ENCODE measurements at places on chromosomes 3 and 15.

DNA sequence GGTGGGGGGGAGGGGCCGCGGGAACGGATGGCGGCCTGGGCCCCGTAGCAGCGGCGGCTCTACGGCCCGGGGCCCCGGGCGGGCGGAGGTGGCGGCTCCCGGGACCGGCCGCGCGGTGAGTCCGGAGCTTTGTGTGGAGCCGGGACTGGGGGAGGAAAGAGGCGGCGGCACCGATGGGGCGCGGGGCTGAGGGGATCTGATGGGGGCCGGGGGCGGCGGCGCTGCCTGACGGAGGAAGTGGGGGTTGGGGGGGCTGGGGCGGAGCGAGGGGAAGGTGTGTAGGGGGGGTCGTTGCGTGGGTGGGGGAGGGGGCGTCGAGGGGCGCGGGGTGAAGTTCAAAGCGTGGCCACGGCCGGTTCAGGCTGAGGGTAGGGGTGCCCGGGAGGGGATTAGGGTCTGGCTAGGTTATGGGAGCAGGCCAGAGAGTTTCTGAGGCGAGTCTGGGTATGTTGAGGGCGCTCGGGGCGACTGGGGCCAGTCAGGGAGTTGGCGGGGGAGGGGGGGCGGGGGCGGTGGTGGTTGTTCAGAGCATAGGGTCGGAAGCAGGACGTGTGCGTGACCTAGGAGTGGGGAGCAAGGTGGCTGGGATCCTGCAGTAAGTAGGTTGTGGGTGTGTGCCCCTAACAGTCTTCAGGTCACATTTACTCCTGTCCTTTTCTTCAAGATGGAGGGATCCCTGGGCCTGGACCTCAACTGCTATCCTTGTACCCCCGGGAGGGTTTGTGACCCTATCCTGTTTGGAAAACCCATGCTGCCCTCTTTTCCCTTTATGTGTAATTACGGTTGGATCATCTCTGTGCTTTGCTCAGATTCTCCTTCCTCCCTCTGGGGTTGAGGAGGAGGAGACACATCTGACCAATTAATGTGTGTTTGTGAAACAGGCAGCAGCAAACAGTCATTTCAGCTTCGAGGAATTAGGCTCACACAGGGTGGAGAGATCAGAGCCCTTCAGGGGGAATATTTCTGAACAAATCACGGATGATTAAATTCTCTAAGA is 644 bp downstream of the ZNF609 start:
- no peak for DNase-seq

DNA sequence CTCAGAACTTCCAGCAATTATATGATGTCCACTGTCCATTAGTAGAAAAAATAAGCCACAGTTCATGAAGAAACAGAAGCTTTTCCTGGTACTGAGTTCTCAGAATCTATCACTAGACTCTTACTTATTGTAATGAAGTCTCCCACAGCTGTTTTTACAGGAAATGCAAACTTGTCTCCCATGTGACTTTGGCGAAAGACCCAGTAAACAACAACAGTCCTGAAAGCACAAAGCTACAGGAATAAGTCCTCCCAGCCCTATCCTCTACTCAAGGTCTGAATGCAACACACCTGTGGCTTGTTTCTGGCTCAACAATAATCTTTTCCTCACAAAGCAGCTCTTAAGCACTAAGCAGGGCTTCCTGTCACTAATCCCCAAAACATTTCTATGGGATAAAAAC is 55.9 kb downstream of the EOMES start:
- no peak for DNase-seq

GRCh38 chr3:171228240-171228639 is 201.7 kb upstream of the SLC2A2 start:
- DNase-seq, result no peak

GRCh38 chr15:74403588-74403919 is 30.2 kb downstream of the SEMA7A start:
- DNase-seq, result no peak

GRCh38 chr15:28027714-28028076 is 71.4 kb downstream of the OCA2 start:
- no peak for DNase-seq

- DNase-seq, result peak; percentile 88
These were observed 3.5 kb downstream of the DUSP7 start for GRCh38 chr3:52052831-52053306.

DNA sequence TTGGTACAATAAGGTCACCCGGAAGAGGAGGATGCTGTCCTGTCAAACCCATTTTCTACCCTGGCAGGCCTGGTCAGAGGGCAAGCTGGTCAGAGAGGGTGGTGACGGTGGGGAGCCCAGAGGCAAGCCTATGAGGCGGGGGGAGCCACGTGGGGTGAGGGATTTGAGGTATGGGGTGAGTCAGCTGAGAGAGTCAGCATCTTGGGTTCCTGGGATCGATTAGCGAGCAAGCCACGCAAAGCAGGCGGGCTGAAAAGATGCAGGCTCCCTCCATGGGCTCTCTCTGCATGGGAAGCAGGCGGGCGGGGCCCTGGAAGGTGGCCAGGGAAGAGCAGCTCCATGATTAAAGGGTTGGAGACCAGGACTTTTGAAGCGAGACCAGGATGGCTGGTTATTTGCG is 48.1 kb downstream of the MAGEF1 start:
- no peak for DNase-seq

DNA sequence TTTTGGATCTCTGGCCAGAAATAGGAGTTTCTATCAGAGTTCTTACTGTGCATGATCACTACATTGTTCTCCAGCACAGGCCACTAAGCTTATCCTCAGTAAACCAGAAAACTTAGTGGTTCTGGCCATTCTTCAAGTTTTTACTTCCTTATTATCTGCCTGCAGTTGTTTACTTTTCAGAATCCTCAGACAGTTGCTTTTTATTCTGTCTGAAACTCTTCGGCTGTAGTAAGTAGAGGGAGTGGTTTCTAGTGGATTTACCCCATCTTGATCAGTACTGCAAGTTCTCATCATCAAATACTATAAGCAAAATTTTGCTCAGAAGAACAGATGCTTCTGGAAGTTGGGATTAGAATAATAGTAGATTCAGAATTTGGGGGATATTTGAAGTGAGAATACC is 193.0 kb upstream of the RARB start:
- DNase-seq, result no peak

DNA sequence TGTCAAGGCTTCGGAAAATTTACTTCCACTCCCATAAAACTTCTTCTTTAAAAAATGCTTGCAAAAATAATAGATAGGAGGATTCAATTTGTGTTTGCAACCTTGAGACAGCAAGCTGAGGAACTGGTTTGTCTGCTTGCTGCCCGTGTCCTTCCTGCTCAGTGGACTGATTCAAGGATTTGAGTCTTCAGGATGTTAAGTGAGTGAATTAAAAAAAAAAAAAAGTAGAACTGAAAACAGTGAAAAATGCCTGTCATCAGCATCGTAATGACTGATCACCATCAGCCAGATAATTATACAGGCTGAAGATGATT is 453.7 kb downstream of the FGF12 start:
- DNase-seq, result no peak
